ENCODE measurements at places on chromosomes 12 and 14. TPM values are rescaled to one million over a fixed set of nuclear protein-coding genes. Genes with fewer than 3 reads are reported as not detected.

DNA sequence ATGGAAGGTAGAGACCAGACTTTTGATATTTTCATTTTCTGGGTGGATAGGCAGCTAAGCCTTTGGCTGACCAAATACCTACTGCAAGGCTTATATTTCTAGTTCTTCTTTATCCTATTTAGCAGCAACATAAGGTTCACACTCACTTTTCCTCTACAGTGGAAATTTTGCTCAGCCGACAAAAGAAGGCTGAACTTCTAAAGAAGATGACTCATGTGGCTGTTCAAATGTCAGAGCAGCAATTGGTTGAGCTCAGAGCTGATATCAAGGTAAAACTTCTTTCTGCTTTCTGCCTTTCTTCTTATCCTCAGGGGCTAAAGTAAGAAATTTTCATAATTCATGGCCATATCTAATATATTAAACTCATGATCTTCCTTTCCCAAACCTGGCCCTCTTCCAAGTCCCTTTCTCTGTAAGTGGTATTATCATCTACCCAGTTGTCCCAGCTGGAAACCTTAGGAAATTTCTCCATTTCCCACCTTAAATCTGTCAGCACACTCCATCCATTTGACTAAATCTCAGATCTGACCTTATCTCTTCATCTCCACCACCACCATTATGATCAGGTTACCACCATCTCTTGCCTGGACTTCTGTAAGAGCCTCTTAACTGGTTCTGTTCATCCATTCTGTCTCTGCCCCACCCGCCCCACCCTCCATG lies 19.8 kb upstream of the KCNH3 start:
- no peak for DNase-seq

AQP2 gene
- total RNA-seq: not detected

BEGAIN gene
- 0.51 TPM for total RNA-seq

GRCh38 chr14:101122237-101123141 lies 219.0 kb upstream of the RTL1 start:
- DNase-seq: no peak

LRRC43 gene
- total RNA-seq: 2.5 TPM

All from epithelial cell of proximal tubule (primary cell).